Aorta (tissue), 5 donors: ENCODE measurements at places on chromosomes 6 and 20. TPM values are rescaled to one million over a fixed set of nuclear protein-coding genes. Genes with fewer than 3 reads are reported as not detected.

Gene HSPA12B
- 21.2 TPM for total RNA-seq

DNA sequence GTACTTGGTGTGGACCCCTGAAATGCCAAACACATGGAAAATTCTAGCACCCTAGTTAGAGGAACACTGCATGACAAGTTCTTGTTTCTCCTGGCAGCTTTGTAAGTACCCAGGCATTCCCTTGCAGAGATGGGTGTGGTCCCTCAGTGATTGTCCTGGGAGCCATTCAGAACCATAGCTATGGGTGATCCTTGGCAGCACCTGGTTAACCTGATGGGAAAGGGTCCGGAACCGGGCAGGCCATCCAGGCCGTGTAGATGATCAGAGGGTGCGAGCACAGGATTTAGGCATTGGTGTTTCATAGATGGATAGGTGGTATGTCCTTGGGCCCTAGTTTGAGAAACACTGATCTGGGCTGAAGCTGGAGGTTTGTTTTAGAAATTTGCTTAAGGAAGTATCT lies 95.8 kb downstream of the RPP40 start:
- no peak for DNase-seq

Gene PPP1R16B
- total RNA-seq = 17.6 TPM

GRCh38 chr6:14074476-14075094 lies 43.0 kb upstream of the CD83 start:
- DNase-seq = no peak

DNA sequence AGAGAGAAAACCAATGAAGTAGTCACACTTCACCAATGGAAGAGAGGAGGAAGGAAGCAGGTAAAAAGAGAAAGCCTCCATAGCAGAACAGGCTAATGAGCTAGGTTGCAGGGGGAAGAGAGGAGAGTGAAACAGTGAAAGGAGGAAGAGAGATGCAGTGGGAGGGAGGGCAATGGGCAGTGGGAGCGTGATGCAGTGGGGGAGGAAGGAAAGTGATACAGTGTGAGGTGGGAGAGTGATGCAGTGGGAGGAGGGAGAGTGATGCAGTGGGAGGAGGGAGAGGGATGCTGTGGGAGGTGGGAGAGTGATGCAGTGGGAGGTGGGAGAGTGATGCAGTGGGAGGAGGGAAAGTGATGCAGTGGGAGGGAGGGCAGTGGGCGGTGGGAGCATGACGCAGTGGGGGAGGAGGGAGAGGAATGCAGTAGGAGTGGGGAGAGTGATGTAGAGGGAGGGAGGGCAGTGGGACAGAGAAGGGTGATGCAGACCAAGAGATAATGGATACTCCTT lies 29.7 kb downstream of the COL12A1 start:
- DNase-seq = no peak

DNA sequence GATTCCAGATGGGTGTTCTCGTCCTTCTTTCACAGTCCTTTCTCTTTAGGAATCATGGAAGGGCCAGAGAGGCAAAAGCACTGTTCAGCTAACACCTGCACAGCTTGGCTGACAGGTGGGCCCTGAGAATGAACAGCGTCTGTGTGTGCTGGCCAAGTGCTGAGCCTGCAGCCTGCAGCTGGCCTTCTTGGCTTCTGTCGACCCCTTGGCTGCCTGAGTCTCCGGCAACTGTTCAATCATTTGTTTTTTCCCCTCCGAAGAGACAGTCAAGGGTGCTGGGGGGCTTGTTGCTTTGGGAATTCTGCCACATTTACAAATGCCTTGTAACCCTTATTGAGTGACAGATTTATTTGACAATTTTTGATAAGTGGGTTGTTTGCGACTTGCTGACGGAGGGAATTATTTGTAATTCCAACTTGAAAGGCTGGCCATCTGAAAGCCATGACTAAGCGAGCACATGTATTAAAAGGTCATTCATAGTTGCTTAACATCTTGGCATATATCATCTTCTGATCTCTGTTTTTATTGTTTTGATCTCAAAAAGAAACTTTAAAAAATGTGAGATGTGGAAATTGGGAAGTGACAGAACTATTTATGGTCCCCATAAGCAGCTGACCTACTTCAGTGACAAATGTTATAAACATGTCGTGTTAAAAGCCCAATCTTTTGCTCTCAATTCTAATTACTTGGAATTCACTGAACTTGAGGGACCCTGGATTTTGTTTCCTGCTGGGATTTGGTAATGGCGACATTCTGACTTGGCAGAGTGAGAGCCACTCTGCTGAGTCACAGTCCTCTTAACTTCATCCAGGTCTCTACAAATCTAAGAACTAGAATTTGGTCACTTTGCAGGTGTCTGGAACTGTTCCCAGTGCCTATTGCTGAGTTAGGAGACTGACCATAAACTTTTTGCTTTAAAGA lies 41.9 kb upstream of the FERMT1 start:
- DNase-seq = no peak

Gene TRAPPC3L
- total RNA-seq = 0.36 TPM

Gene FAXC
- 4.4 TPM for total RNA-seq

Gene NKAIN2
- total RNA-seq = 1.4 TPM

GRCh38 chr6:53124131-53124800 lies 24.4 kb downstream of the GCM1 start:
- no peak for DNase-seq

GRCh38 chr20:35742741-35743523 lies 872 bp upstream of the RBM39 start:
- DNase-seq = no peak

- peak; percentile 85 for DNase-seq
Measured at GRCh38 chr20:50844430-50845100, 49.7 kb downstream of the BCAS4 start.

Gene LCA5
- 8.8 TPM for total RNA-seq

DNA sequence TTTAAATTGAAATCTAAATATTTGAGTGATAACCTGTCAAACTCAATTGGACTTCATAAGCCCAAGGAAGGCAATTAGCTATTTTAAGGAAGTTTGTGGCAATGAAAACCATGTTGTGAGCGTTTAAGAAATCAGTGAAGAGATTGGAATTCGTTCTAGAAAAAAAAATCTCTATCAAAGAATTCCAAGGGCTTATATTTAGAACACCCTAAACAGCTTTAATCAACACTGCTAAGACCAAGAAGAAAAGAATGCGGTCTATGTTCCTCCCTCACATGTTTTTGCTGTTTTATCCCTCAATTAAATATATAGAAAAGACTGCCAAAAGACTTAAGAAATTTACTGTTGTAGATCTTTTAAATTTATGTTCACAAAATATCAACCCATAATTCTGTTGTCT lies 16.6 kb upstream of the ABRACL start:
- DNase-seq = no peak

- DNase-seq = no peak
Measured at GRCh38 chr6:57040011-57040410, 6.5 kb upstream of the KIAA1586 start.
